ENCODE measurements at places on chromosomes 4 and X.
A peak's percentile ranks its signal among the peaks of the same experiment; 100 is the strongest.

GRCh38 chr4:111905511-111905910, 239.7 kb upstream of the FAM241A start:
- H3K27me3 ChIP-seq = no peaks in the 10 kb centered on the region
- DNase-seq = no peak
- H3K4me3 ChIP-seq = no peak overlapping the region
- no peaks in the 10 kb centered on the region for H3K36me3 ChIP-seq
- no peaks in the 10 kb centered on the region for H3K4me1 ChIP-seq

GRCh38 chr4:46385946-46386345, 4.0 kb downstream of the GABRA2 start:
- no peak for DNase-seq
- H3K36me3 ChIP-seq = no peaks in the 10 kb centered on the region
- no peaks in the 10 kb centered on the region for H3K4me1 ChIP-seq
- H3K4me3 ChIP-seq = no peak overlapping the region
- no peak overlapping the region for H3K27ac ChIP-seq
- peaks cover 78% of the 10 kb centered on the region for H3K27me3 ChIP-seq

GRCh38 chr4:157223456-157223855, 2.9 kb downstream of the GRIA2 start:
- peaks cover 59% of the 10 kb centered on the region for H3K27me3 ChIP-seq
- no peak for DNase-seq
- H3K27ac ChIP-seq = no peak overlapping the region

DNA sequence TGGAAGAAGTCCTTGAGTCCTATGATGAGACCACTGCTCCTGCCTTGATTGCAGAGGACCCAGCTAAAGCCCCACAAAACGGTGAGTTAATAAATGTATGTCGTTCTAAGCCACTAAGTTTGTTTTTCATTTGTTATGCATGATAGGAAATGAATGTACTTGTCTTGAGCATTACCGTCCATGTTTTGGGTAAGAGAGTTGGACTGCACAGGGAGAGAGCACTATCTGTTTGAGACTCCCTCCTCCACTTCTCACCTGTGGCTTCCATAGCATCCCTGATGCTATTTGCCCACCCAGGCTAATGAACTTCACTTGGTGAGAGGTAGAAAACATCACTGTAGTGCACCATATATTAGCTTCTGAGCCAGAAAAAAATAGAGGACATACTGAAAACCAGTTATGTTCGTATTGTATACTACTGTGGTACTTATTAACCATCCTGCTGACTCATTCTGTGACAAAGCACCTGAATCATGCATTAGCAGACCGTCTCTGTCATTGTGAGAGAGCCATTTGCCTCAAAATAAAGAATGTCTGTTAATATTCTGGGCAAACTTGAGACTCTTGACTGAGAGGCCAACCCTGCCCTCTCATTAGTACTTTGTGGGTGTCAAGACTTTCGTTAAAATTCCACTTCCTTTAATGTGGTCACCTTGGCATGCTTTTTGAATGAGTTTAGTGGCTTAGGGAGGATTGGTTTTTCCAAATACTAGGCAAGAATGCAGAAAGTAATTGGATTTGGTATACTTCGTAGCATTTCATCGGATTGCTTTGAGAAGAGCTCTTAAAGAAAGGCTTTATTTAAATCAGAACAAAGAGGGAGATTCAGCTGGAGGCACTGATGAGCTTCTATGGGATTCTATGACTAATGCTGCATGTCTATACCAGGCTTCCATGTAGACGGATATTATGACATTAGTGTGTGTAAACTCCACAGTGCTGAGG, 99.3 kb upstream of the GRPR start:
- peak overlapping the region; percentile 81 for H3K27ac ChIP-seq
- H3K27me3 ChIP-seq = no peaks in the 10 kb centered on the region
- no peak for DNase-seq

GRCh38 chrX:40772290-40772689, 36.9 kb upstream of the MED14 start:
- H3K4me3 ChIP-seq = no peak overlapping the region
- DNase-seq = no peak
- H3K36me3 ChIP-seq = no peaks in the 10 kb centered on the region

GRCh38 chrX:79084923-79085322, 59.6 kb upstream of the GPR174 start:
- H3K27ac ChIP-seq = no peak overlapping the region
- no peaks in the 10 kb centered on the region for H3K27me3 ChIP-seq
- DNase-seq = no peak
- H3K4me1 ChIP-seq = no peaks in the 10 kb centered on the region
- no peaks in the 10 kb centered on the region for H3K36me3 ChIP-seq
- H3K4me3 ChIP-seq = no peak overlapping the region

GRCh38 chr4:80610845-80611677, 275.5 kb downstream of the CFAP299 start:
- H3K4me1 ChIP-seq = no peaks in the 10 kb centered on the region
- DNase-seq = no peak
- H3K4me3 ChIP-seq = no peak overlapping the region
- no peaks in the 10 kb centered on the region for H3K27me3 ChIP-seq
- no peak overlapping the region for H3K27ac ChIP-seq
- H3K36me3 ChIP-seq = no peaks in the 10 kb centered on the region

DNA sequence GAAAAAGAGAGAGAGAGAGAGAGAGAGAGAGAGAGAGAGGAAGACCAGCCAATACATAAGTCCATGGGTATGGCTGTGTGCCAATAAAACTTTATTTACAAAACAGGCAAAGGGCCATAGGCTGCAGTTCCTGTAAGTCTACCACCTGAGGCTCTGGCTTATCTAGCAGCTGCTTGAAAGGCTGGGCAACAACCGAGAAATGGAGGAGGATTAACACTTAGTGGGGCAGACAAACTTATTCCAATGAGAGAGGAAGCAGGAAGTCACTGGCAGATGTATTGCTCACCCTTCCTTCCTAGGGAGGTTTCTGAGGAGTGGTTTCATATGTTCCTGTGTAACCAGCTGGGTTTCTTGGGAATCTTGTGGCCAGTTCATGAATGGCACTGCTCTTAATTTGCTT, 4.7 kb upstream of the GPR143 start:
- no peaks in the 10 kb centered on the region for H3K4me1 ChIP-seq
- no peak for DNase-seq
- no peak overlapping the region for H3K4me3 ChIP-seq
- H3K36me3 ChIP-seq = no peaks in the 10 kb centered on the region

DNA sequence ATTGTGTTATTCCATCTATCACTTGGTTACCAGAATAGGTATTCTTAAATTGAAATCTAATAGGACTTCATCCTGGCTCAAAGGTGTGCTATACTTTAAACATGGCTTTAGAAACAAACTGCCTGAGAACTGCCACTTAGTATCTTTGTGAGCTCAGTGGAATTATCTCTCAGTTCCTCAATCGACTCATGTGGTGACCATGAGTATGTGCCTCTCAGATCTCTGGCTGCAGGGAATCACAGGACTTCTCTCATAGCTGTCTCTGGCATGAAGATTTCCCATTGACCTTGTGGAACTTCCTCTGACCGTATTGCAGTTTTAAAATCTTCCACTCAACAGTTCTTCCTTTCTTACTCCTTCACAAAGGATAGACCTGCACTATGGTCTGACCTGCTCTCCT, 681.9 kb upstream of the BOD1L1 start:
- no peak overlapping the region for H3K27ac ChIP-seq
- H3K4me3 ChIP-seq = no peak overlapping the region
- H3K36me3 ChIP-seq = no peaks in the 10 kb centered on the region
- DNase-seq = no peak
- peaks cover 8% of the 10 kb centered on the region for H3K4me1 ChIP-seq
- no peaks in the 10 kb centered on the region for H3K27me3 ChIP-seq

DNA sequence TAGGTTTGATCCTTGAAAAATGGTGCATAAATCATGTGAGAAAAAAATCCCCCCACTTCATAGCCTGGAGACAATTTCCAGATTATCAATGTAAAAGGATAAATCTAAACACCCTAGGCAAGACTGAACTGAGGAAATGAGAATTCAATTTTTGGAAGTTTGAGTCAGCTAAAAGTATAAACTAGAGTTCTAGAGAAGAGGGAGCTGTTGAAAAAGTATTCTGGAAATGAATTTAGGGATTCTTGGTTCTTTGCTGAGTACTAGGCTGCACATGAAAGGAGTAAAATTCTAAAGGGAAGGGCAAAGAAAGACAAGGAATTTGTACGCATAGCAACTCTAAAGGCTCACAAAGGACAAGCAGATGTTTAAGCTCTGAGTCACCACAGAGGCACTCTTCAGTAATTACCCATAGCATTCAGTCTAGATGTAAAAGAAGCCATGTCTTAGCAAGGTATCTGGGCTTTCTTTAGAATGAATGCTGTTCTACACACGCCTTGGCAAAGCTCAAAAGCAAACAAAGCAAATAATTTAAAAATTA, 896.5 kb downstream of the PDHA2 start:
- H3K27me3 ChIP-seq = no peaks in the 10 kb centered on the region
- H3K36me3 ChIP-seq = no peaks in the 10 kb centered on the region
- no peak overlapping the region for H3K27ac ChIP-seq
- H3K4me3 ChIP-seq = no peak overlapping the region
- peaks cover 6% of the 10 kb centered on the region for H3K4me1 ChIP-seq
- DNase-seq = no peak

- no peak for DNase-seq
- no peaks in the 10 kb centered on the region for H3K4me1 ChIP-seq
- H3K4me3 ChIP-seq = no peak overlapping the region
- no peak overlapping the region for H3K27ac ChIP-seq
- peaks cover 42% of the 10 kb centered on the region for H3K36me3 ChIP-seq
- no peaks in the 10 kb centered on the region for H3K27me3 ChIP-seq
Measured at GRCh38 chr4:176333076-176333475, 13.3 kb downstream of the SPCS3 start.

DNA sequence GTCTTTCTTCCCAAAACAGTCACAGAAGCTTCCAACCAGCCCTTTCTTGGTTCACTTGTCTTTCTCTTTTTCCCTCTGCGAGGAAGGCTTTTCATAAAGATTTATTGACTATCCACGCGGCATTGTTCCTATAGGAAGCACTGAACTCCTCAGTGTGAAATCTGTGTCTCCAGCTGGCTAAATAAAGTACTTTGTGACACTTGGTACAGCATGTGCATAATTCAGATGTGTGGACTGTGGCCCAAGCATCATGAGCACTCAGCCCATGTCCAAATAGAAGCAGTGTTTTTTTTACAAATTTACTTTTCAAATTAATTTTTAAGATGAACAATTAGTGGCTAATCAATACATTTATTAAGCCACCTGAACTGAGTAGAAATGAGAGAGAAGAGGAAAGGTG, 146.4 kb downstream of the EDA start:
- no peak overlapping the region for H3K27ac ChIP-seq
- no peak for DNase-seq
- no peak overlapping the region for H3K4me3 ChIP-seq
- H3K4me1 ChIP-seq = no peaks in the 10 kb centered on the region

DNA sequence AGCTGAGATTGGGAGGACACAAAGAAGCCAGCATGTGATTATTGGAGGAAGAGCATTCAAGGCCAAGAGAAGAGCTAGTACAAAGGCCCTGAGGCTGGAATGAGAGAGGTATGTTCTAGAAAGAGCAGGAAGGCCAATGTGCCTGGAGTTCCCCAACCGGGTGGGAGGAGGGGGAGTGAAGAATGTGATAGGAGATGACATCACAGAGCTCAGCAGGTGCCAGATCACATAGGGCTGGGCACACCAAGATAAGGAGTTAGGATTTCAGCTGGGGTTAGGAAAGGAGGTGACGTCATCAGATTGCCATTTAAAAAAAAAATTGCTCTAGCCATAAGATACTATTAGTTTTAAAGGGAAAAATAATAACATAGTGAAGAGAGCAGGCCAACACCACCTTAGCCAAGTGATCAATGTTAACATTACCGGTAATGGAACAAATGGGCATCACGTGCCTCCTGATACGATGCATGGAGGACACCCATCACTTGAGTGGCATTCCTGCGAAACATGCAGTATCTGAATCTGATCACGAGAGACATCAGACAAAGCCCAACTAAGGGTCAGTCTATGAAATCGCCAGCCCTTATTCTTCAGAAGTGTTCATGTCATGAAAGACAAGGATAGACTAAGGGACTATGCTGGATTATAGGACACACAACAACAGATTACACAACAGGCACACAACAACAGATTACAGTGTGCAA, 344.3 kb downstream of the BCOR start:
- no peak overlapping the region for H3K4me3 ChIP-seq
- H3K27me3 ChIP-seq = no peaks in the 10 kb centered on the region
- H3K4me1 ChIP-seq = peaks cover 9% of the 10 kb centered on the region
- peak overlapping the region; percentile 74 for H3K27ac ChIP-seq

DNA sequence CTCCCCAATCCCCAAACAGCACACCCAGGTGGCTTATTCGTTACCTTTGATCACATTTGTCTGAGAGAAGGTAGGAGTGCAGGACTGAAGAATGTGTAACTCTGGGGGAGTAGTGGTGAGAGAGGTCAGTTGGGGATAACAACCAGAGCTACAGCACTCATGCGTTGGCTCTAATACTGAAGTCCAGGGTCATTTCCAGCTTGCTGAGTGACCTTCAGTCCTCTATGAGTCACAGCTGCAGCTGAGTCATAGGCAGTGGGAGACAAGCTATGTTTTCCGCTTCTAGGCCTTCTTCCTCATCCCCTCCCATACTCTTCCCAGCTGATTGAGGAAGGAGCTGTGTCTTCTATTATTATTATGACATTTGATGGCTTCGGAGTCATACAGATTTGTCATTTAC, 31.6 kb upstream of the CT47C1 start:
- H3K27ac ChIP-seq = no peak overlapping the region
- no peaks in the 10 kb centered on the region for H3K36me3 ChIP-seq
- no peak for DNase-seq
- H3K27me3 ChIP-seq = no peaks in the 10 kb centered on the region

DNA sequence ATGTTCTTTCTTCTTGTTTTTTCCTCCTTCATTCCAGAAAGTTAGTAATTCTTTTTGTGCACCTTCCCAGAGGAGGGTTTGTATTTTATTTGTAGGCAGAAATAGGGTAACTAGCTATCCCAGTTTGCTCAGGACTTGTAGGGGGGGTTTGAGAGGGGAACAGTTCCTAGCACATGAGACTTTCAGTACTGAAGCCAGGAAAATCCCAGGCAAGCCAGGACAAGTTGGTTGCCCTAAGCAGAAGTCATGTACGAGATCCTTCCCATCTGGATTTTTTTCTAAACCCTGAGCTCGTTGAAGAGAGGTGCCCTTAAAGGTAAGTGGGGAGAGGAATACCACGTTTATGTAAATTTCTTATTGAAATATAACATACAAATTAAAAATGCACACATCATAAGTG, 15.6 kb upstream of the TAB3 start:
- H3K27me3 ChIP-seq = no peaks in the 10 kb centered on the region
- no peak overlapping the region for H3K4me3 ChIP-seq
- no peaks in the 10 kb centered on the region for H3K36me3 ChIP-seq
- H3K27ac ChIP-seq = peak overlapping the region; percentile 33

- H3K4me3 ChIP-seq = no peak overlapping the region
- peaks cover 11% of the 10 kb centered on the region for H3K36me3 ChIP-seq
- H3K27me3 ChIP-seq = no peaks in the 10 kb centered on the region
Measured at GRCh38 chr4:15649914-15650545, 5.1 kb downstream of the FBXL5 start.
